ENCODE measurements at places on chromosomes 11 and 22.

- no peak for DNase-seq
These were observed 359.3 kb downstream of the TBC1D22A start for GRCh38 chr22:47121791-47122190.

GRCh38 chr11:110207123-110207522 lies 89.3 kb downstream of the RDX start:
- DNase-seq: no peak

GRCh38 chr22:24485608-24486007 lies 9.5 kb upstream of the UPB1 start:
- DNase-seq: no peak

- DNase-seq: no peak
These were observed 524.1 kb downstream of the METTL15 start for GRCh38 chr11:28632338-28632737.

- DNase-seq: no peak
These were observed 540.9 kb downstream of the RAB38 start for GRCh38 chr11:87634331-87634730.
